ENCODE measurements at places on chromosomes 1 and 21.

- no peak for DNase-seq
Measured at GRCh38 chr1:172670316-172670715, 11.4 kb downstream of the FASLG start.

- DNase-seq: no peak
Measured at GRCh38 chr1:154866257-154867063, 3.6 kb downstream of the KCNN3 start.

DNA sequence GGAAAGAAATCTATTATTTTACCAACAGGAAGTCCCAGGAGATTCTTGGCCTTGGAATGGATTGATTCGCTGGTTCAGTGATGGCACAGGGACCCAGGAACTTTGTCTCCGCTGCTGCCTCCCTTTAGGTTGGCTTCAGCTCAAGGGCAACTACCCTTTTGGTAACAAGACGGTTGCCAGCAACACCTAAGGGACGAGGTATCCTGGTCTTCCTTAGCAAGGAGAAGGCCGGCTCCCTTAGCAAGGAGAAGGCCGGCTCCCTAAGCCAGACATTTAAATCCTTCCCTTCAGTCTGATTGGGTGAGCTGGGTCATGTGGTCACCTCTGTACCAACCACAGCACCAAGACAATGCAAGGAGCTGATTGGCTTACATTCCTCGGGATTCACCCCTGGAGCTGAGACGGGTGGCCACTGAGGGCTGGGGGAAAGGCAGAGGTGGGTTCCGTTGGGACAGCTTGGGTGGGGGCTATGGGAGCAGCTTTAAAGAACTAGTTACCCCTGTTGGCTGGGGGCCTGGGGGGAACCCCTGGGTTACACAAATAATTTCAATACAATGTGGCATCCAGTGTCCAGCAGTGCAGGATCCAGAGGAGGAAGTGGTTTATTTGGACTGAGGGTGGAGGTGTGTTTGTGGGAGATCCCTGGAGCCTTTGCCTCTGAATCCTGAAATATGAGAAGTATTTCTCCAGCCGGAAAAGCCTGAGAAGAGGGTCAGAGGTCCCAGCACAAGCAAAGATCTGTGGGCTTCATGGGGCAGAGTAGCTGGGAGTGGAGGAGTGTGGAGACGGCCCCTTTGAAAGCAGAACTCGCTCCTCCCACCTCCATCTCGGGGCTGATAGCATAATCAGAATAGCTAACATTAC is 20.7 kb upstream of the CLIC4 start:
- no peak for DNase-seq

DNA sequence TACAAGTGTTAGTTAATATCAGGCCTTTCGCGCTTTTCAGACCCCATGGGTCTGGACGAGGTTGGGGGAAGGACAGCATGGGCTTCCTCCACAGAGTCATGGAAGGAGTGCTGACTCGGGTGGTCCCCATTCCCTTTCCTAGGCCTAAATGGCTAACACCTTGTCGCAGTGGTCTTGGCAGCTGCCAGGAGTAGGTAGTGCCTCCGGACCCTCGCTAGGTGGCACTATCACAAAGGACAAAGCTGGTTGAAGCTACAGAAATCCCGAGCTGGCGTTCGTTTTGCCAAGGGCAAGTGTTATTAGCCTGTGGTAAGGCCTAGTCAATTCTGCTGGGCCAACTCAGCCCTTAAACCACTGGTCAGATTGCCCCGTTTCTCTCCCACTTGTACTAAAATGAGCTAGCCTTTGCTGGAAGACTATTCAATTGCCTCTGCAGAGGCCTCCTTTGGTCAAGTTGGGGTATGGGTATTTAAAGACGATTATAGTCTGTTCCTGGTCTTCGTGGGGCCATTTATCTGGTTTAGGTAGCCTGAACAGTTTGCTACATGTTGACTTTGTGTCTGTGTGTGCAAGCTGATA is 1.1 kb upstream of the UBE2Q1 start:
- DNase-seq: peak; percentile 75

DNA sequence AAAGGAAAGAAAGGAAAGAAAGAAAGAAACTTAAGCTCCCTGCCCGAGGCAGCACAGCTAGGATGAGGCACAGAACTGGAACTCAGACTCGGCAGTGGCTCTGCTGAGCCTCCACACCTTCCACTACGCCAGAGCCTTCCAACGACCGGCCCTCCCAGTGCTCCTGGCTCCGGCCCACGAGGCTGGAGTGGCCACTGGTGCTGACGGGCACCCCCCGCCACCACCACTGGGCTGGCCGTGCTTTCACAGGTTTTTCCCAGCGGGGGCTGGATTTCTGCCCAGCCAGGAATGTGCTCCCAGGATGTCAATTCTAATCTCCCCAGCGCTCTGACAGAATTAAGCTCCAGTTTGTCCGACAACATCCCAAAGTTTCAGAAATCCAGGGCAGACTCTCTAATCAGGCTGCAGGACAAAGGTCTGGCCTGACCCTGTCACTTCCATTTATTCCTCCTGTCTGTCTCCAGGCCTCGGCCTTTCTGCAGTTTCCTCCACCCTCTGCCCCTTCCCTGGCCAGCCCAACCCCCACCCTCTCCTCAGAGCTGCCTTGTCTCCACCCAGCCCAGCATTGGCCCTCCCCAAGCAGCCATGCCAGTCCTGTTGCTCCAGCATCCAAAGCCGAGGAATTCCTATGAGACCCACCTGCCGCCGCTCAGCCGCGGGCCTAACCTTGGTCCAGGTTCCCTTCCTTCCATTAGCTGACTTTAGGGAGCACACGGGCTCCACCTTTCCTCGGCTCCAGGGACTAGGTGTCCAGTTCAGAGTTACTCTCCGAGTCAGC is 81.9 kb downstream of the CASZ1 start:
- DNase-seq: no peak

GRCh38 chr1:156957634-156958033 is 37.2 kb downstream of the LRRC71 start:
- DNase-seq: no peak

GRCh38 chr1:219405531-219406331 is 207.2 kb downstream of the ZC3H11B start:
- DNase-seq: no peak

DNA sequence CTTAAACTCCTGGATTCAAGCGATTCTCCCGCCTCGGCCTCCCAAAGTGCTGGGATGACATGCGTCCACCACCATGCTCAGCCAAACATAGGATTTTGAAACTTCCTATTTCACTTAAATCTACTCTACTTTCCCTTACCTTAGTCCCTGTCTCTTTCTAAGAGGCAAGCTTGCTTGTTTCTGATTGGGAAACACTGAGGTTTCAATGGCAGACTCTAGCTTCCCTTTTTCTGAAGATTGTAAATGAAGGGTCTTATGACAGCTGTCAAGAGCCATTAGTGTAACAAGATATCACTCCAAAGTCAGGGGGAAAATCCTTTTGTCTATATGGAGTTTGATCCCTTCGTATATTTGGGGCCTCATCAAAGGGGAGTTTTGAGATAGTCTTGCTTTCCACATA is 23.5 kb upstream of the LMO4 start:
- DNase-seq: no peak

DNA sequence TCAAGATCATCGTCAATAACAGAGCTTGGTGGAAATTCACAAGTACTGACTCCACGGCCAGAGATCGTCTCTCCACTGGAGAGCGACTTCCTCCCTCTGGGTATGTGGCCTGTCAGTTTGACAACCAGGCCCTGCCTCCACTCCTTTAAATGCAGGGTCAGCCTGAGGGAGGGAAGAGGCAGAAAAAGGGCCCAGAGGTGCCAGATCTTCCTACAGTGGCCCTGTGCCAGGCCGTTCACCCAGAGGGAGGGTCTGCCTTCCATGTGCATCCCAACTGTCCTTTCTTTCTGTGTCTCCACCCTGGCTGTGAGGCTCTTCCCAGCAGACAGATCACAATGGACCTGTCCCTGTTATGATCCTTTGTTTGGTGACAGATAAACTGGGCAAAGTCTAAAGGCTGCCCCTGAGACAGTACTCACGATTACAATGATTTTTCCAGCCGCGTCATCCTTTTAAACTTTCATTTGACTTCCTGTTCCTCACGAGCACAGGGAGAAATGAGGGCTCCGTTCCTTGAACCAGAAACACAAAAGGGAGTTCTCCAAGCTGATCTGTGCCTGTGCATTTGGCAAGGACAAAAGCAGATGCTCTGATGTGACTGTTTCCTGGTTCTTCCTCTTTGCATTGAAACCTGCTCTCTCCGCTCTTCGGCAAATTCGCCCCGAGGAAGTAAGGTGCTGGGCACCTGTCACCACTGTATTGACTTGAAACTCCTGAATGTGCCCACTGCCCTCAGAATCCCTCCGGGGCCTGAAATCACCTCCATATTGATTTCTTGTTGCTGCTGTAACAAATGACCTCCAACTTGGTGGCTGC is 126.7 kb downstream of the PGBD5 start:
- DNase-seq: no peak

DNA sequence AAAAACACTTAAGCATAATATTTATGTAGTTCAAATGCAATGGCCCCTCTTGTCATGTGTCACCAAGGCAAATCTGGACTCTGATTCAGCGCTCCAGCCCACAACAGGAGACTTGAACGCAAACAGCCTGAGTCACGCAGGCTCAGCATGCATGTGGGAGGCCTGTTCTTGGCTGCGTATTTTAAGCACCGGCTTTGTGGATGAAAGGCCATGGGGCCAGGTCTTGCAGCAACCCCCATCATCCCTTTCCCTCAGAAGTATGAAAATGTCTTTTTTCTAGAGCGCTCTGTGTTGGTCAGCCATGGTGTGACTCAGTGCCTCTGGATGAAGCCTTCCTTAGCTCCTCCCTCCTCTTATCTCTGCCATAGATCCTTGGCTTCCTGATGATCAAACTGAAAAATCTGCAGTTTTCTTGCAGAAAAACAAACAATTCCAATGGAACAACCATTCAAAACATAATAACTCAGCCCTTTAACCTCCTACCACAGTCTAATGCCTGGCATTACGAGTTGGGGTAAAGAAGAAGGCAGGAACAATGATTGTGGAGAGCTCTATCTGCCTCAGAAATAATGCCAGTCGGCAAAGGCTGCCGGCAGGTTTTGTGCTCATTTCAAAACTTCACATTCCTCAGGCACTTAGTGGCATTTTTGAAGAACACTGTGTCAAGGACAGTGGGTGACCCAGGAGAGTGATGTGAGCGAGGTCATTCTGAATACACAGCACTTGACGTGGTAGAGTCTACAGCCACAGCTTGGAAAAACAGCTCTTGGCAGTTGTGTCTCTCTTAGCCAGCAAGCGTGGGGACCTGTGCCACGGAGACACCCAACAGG is 167.5 kb downstream of the CLIC6 start:
- no peak for DNase-seq

DNA sequence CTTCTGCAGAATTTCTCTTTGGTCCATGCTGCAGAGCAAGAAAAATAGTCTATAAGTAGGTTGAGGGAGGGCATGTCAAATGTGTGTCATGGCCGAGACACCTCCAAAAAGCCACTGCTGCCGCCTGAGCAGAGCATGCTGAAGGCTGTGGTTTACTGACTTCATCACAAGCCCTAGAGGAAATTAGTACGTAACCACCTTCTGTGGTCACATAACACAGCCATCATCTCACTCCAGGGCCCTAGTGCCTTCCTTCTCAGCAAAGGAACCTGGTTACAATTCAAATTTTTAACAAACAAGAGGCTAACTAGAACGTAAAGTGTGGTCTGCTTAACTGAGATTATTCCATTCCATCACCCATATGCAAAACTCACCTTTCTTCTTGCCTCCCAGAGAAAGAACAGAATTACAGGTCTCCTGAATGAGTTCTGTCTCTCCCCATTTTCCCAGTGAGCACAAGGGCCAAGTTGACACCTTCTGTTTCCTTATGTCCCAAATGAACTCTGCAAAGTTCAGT is at the start of gene PTPN22:
Gene PTPN22, minus strand, starts transcription at position 116 of the 517 bp plus-strand sequence.
- DNase-seq: peak; percentile 57

DNA sequence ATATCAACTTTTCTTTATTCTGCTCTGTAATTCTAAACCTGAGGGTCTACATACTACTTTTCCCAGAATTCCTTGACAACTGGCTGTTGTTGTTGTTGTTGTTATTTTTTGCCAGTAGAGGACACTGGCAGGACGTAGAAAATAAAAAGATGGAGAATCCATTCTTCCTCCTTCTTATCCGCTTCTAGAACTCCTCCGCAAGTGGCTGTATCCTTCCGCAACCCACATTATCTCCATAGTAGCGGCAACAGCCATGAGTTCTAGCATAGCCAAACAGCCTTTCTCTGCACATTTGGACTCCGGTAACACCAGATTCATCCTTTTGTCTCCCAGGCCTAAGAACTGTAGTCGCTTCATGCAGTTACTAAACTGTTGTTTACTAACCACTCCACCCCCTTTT is 91.1 kb upstream of the CACHD1 start:
- no peak for DNase-seq

GRCh38 chr1:214966346-214966745 is 116.2 kb upstream of the KCNK2 start:
- DNase-seq: no peak

- DNase-seq: no peak
Measured at GRCh38 chr1:4115191-4115900, 215.3 kb upstream of the C1orf174 start.

DNA sequence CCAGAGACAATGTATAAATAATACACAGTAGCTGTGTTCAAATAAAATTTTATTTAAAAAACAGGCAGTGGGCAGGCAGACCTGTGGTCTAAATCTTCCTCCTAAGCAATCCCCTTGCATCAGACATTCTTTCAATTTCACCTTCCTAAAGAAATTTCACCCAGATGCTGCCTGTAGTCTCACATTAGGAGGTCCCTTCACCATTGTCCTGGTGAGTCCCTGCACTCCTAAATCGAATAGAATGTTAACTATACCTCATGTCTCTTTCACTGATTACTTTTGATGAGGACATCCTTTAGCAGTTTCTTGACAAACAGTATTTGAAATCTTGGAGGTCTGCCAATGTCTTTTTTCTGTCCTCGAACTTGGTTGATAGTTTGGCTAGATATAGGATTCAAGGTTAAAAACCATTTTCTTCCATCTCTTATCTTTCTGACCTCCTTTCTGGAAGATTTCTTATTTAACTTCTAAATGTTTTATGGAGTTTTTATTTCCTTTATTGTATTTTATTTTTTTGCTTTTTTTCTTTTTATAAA is 77.5 kb downstream of the LPGAT1 start:
- no peak for DNase-seq

- DNase-seq: no peak
Measured at GRCh38 chr21:17947531-17947930, 128.4 kb upstream of the C21orf91 start.

GRCh38 chr1:57404884-57405283 is 19.0 kb downstream of the DAB1 start:
- no peak for DNase-seq

GRCh38 chr1:86998727-86999126 is 84.3 kb downstream of the HS2ST1 start:
- DNase-seq: no peak

DNA sequence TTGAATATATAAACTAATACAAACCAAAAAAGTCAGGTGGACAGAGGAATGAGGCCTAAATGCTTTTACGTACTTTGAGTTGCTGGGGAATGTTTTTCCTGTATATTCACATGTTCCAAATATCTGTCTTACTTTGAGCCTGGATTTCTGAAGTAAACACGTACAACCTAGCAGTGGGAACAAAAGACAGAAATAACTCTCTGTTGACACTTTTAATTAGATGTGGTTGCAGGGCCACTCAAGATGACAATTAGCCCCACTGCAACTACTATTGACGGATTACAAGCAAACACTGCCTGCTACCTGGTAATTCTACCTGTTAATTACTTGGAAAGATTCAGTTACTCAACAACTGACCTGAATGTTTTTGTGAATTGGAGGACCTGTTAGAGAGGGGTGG is 196.9 kb downstream of the TTLL7 start:
- DNase-seq: no peak
